ENCODE measurements at places on chromosomes 7 and 10. TPM values are rescaled to one million over a fixed set of nuclear protein-coding genes. Genes with fewer than 3 reads are reported as not detected.
A peak's percentile ranks its signal among the peaks of the same experiment; 100 is the strongest.

- no peak for DNase-seq
Observed at GRCh38 chr10:26799342-26799741, 61.4 kb downstream of the ABI1 start.

ARMH3 gene
- 22.4 TPM for total RNA-seq

NPC1L1 gene
- 0.33 TPM for total RNA-seq

- peak; percentile 81 for DNase-seq
Observed at GRCh38 chr10:103872137-103872931, 17.0 kb upstream of the SH3PXD2A start.

- DNase-seq: no peak
Observed at GRCh38 chr7:2460641-2461040, 15.6 kb downstream of the GRIFIN start.

GRCh38 chr7:122833888-122834570, 52.2 kb downstream of the CADPS2 start:
- no peak for DNase-seq

- peak; percentile 56 for DNase-seq
Observed at GRCh38 chr7:7564323-7564780, 2.3 kb upstream of the MIOS start.

CCDC3 gene
- total RNA-seq: 13.0 TPM

Data from breast epithelium (tissue), 4 donors.